A549 treated with dexamethasone at 1 μM for 4 hours (cell line): ENCODE measurements at places on chromosomes 6 and 20. TPM values are rescaled to one million over a fixed set of nuclear protein-coding genes. Genes with fewer than 3 reads are reported as not detected.

The TUBB2A gene
- total RNA-seq = 83.9 to 100 TPM (median 95.5 TPM) in 5 replicates

The PHACTR3 gene
- total RNA-seq = 0.40 to 0.73 TPM (median 0.49 TPM) in 5 replicates

The PLCB4 gene
- total RNA-seq = 14.9 to 25.2 TPM (median 20.0 TPM) in 5 replicates

The DPM1 gene
- 70.4 to 97.3 TPM (median 73.6 TPM) in 5 replicates for total RNA-seq

The MUC22 gene
- total RNA-seq = 0.01 to 0.05 TPM (median 0.02 TPM) in 5 replicates

The MAD2L1BP gene
- total RNA-seq = 32.3 to 36.0 TPM (median 34.2 TPM) in 5 replicates

The SLC17A4 gene
- 0.02 TPM in 1 of 5 replicates, not detected in the others for total RNA-seq

The ECT2L gene
- total RNA-seq = not detected in 5 replicates

The DEFB132 gene
- not detected in 5 replicates for total RNA-seq

The EYS gene
- total RNA-seq = 0.01 to 0.06 TPM in 2 of 5 replicates, not detected in the others

The FAM83C gene
- 0.07 to 0.13 TPM (median 0.11 TPM) in 5 replicates for total RNA-seq

The DEFB124 gene
- 0.21 to 0.72 TPM (median 0.35 TPM) in 4 of 5 replicates, not detected in the other for total RNA-seq

The RFX6 gene
- not detected in 5 replicates for total RNA-seq

The PPP1R3D gene
- 2.0 to 2.9 TPM (median 2.5 TPM) in 5 replicates for total RNA-seq

The INSM1 gene
- not detected in 5 replicates for total RNA-seq

The VEGFA gene
- total RNA-seq = 27.7 to 34.9 TPM (median 32.4 TPM) in 5 replicates

The TSBP1 gene
- total RNA-seq = not detected in 5 replicates

The ASIP gene
- total RNA-seq = not detected in 5 replicates

The CST2 gene
- total RNA-seq = 0.76 to 1.8 TPM (median 1.4 TPM) in 5 replicates

The SMLR1 gene
- not detected in 5 replicates for total RNA-seq

The ADGB gene
- total RNA-seq = not detected in 5 replicates

The SLC35F1 gene
- 0.02 TPM in 2 of 5 replicates, not detected in the others for total RNA-seq

The TSHZ2 gene
- not detected in 5 replicates for total RNA-seq

The OR12D2 gene
- not detected in 5 replicates for total RNA-seq

The FOXF2 gene
- total RNA-seq = 15.1 to 19.5 TPM (median 18.9 TPM) in 5 replicates

The TREML2 gene
- not detected in 5 replicates for total RNA-seq

The BPIFB1 gene
- total RNA-seq = 0.06 to 0.16 TPM (median 0.15 TPM) in 3 of 5 replicates, not detected in the others

The IL17A gene
- not detected in 5 replicates for total RNA-seq

The REM1 gene
- total RNA-seq = 0.47 to 1.1 TPM (median 0.99 TPM) in 5 replicates

The SLPI gene
- total RNA-seq = 7.6 to 12.8 TPM (median 11.3 TPM) in 5 replicates

The KCNK16 gene
- total RNA-seq = not detected in 5 replicates

The ENPP1 gene
- total RNA-seq = 1.3 to 2.0 TPM (median 1.6 TPM) in 5 replicates

The DUSP15 gene
- 0.49 to 0.98 TPM (median 0.66 TPM) in 5 replicates for total RNA-seq
